NCI-H2107 (cell line): ENCODE measurements at places on chromosomes 12 and 14.

DNA sequence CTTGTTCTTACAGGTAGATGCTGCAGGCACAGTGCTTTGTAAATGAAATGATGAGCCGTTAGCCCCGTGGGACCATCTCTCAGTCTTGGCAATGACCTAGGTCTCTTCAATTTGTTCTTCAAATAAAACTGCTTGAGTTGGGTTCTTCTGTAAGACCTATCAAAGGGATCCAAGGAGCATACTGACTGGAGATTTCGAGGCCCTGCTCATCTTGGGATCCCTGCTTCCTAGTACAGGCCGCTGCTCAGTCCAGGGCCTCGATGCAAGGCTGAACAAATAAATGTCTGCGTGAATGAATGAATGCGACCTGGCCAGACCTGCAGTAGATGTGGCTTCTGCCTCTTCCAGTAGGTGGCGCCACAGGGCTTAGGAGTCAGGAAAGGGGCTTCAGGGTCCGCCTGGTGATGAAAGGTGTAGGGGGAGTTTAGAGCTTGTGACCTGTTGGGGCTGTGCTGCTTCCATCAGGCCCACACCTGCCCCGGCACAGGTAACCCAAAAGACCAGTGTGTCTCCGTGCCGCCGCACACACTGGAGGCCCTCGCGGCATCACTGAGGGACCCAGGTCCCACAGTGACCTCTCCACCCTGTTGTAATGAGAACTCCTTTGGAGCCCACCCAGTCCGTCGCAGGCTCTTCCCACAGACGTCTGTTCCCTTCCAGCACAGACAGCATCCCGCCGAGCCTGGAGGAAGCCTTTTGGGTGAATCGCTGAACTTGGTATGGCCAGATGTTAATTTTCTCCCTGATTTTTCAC, 4.4 kb downstream of the CACNA1C start:
- DNase-seq, result no peak

DNA sequence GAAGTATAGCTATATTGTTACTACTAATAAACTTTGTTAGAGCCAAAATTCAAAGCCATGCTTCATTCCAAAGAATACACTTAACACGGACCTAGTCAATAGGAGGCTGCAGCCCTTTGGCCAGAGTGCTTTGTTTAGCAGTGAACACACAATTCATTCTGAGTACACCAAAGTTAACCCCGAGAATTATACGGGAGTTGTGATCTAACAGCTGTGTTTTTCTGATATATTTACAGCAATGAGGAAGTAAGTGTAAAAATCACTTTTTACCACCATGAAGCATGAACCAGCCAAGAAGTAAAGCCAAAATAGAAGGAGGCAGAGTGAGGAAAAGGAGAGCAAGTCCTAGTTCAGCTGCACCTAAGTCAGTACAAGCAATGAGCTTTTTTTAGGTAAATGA, 156.8 kb upstream of the PDE3A start:
- DNase-seq, result no peak

DNA sequence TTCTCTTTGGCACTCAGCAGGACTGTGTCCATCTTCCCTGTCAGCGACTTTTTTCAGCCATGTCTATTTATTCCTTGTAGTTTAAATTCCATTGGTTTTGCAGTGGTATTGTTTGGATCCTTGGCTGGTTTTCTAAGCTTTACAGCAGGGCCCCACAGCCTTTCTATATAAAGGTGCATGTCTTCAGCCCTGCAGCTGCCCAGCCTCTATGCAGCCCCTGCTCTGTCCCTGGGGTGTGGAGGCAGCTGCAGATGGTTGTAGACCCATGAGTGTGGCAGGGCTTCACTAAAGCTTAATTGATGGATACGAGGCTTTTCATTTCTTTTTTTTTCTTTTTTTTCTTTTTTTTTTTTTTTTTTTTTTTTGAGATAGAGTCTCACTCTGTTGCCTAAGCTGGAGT, 29.7 kb downstream of the SFSWAP start:
- no peak for DNase-seq

- peak; percentile 31 for DNase-seq
These were observed 193.7 kb upstream of the LRIG3 start for GRCh38 chr12:59113831-59114615.

DNA sequence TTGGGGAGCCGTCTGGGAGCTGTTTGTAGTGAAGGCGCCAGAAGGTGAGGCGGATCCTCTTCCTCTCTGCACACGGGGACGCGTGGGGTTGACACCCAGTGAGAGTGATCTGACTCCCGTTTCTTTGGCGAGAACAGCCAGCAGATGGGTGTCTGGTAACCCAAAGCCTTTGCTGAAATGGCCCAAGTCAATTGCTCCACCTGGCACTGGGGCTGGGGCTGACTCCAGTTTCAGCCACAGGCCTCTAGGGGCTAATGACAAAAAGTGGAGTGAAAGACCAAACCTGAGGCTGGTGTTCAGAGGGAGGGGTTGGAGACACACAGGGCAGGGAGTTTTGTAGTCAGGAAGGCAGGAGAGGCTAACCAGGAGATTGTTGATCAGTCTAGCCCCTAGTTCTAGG, 87.0 kb downstream of the FRMD6 start:
- DNase-seq, result peak; percentile 65

GRCh38 chr12:6396031-6396430, 12.1 kb downstream of the LTBR start:
- DNase-seq, result no peak

GRCh38 chr12:101823039-101823438, 7.7 kb downstream of the GNPTAB start:
- DNase-seq, result no peak

GRCh38 chr14:73026243-73026844, 562 bp downstream of the ZFYVE1 start:
- DNase-seq, result no peak

- DNase-seq, result no peak
These were observed at the start of the genes AREL1 and FCF1 for GRCh38 chr14:74712499-74713394. AREL1 (minus strand) TSS chr14:74713080; CDS start chr14:74685615, 27,465 bp downstream. FCF1 (plus strand) TSS chr14:74713144; CDS start chr14:74713198, 54 bp downstream.

- no peak for DNase-seq
These were observed 4.4 kb upstream of the NR4A1 start for GRCh38 chr12:52046859-52047258.

- no peak for DNase-seq
These were observed 1.0 kb upstream of the KDM2B start for GRCh38 chr12:121581686-121582429.

DNA sequence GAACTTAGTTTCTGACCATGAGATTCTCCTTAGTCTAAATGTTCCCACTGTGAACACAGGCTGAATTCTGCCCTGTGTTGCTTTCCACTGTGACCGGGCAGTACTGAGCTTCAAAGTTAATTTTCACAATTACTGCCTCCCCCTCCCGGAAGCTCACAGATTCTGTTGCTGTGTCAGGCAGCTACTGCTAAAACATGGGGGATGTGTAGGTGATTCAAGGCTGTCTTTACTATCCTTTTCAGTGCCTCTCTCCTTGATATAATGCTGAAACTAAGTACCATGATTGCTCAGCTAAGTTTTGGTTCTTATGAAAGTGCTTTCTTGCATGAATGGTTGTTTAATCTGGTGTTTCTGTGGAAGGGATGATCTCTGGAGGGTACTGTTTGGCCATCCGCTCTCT, 428.3 kb upstream of the NOVA1 start:
- no peak for DNase-seq

- DNase-seq, result no peak
These were observed 15.4 kb upstream of the HIGD1C start for GRCh38 chr12:50936821-50937530.

GRCh38 chr12:12776261-12776660, 9.2 kb upstream of the APOLD1 start:
- DNase-seq, result peak; percentile 75

GRCh38 chr12:116466536-116466935, 92.6 kb upstream of the MAP1LC3B2 start:
- DNase-seq, result no peak

- DNase-seq, result peak; percentile 65
These were observed 46.0 kb upstream of the PLEKHG6 start for GRCh38 chr12:6264402-6265037.

DNA sequence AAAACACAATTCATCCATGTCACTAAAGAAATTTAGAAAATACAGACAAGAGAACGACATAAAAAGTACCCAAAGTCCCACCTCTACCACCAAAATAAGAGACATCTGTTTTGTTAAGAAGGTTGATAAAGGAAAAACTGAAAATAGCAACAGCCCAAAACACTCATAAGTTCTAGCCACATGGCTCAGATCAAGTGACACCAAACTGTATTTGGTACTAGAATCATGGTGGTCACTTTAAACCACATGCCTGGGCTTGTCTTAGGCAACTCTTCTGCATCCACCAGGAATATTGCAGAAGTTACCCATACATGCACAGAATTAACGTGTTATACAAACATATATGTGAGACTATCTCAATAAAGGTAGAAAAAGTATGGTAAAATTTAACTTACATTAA, 78.2 kb upstream of the GTF2A1 start:
- DNase-seq, result no peak

DNA sequence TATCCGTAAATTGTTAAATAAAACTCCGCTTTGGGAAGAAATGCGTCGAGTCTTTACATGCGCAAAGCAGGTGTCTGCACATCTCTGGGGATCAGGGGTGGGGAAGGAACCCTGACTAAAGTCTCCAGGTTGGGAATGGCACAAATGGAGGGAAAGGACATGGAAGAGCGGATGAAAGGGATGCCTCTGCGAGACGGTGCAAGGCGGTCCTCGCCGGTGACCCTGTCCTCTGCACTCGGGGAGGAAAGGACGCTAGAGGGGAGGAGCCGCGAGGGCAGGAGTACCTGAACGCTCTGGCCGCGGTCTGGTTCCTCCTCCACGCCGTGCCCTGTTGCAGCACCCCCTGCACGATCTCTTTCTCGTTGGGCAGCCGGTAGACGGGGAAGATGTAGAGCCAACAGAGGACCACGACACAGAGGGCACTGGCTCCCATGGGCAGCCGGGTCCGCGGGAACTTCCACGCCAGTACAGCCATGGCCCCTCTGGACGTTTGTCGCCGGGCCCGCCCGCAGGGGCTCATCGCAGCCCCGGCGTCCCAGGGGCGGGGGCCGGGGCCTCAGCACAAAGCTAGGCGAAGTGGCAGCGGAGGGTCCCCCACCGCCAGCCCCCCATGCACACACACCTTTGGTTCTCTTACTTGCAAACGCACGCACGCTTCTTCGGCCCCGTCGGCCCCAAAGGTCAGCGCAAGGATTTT, 646 bp downstream of the ST8SIA1 start:
- DNase-seq, result no peak

DNA sequence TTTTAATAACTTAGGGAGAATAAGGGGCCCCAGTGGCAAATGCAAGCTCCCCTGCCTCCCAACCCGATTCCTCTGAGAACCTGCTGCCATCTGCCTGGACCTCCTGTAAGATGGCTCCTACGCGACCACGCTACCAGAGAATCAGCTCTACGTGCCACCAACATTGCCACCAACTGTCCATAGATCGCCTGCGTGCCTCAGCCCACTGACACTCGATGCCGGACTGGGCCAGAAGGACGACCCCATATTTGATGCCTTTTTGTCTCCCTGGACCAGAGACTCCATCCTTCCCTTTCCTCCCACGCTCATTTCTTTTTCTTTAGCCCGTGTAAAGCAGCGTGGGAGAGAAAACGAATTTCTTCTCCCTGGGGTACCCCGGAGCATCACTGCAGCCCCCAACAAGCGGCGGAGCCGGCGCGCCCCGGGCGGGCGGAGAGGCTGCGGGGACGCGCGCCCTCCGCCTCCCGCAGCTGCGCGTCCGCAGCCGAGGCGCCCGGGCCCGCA, 565 bp upstream of the KLHL42 start:
- DNase-seq, result no peak

GRCh38 chr14:73888460-73888725, 1.7 kb downstream of the ZNF410 start:
- DNase-seq, result no peak

DNA sequence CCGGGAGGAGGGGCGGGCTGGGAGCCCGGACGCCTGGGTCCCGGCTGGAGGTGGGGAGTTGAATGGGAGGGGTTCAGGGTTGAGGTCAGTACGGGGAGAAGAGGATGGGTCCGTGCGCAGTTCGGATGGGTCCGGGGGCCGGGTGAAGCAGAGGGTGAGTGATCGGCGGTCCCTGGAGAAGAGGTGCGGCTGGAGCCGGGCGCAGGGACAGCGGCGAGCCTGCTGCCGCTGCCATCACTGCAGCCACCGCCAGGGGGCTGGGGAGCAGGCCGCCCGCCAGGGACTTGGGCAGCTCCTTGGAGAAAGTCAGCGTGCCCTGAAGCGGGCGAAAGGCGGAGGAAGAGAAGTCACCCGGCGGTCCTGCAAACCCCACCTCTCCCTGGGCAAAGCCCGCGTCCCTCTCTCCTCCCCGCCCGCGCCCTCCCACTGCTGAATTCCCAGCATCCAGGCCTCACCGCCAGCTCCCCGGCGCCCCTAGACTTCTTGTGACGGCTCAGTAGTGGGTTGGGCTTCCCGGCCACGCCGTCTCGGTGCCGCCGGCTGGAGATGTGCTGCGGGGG, 6.0 kb upstream of the GPR84 start:
- no peak for DNase-seq

DNA sequence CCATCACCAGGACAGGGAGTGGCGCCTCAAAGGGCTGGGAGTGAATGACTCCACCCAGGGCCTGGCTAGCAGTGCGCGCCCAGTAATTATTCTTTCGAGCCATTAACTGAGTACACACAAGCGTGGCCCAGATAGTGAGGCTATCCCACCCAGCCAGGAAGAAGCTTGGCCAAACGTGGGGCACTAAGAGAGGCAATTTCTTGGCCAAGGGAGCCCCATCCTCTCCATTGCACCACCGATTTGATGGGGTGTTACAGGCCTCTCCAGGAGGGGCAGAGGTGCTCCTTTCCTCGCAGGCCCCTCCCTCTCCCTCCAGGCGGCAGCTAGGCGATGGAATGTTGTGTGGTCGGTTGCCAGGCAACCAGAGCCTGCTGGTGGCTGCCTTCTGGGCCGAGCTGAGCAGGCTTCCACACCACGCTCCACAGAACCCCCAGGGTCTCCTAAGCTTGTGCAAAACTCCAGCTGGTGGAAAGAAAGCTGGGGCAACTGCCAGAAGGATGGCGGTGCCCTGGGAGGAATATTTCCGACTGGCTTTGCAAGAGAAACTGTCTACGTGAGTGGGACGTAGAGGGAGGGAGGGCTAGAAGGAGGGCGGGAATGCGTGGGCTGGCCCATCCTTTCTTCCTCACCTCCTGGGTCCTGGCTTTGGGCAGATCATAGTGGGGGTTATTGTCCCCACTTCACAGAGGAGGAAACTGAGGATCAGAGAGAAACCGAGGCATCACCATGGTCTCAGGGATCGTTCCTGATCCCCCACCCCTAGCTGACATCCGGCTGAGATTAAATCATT, at the start of gene CFAP73:
TSS of gene CFAP73 (plus strand) at position 364 of the 790 bp plus-strand sequence. CDS start at position 498, 134 bp downstream.
- DNase-seq, result peak; percentile 51

DNA sequence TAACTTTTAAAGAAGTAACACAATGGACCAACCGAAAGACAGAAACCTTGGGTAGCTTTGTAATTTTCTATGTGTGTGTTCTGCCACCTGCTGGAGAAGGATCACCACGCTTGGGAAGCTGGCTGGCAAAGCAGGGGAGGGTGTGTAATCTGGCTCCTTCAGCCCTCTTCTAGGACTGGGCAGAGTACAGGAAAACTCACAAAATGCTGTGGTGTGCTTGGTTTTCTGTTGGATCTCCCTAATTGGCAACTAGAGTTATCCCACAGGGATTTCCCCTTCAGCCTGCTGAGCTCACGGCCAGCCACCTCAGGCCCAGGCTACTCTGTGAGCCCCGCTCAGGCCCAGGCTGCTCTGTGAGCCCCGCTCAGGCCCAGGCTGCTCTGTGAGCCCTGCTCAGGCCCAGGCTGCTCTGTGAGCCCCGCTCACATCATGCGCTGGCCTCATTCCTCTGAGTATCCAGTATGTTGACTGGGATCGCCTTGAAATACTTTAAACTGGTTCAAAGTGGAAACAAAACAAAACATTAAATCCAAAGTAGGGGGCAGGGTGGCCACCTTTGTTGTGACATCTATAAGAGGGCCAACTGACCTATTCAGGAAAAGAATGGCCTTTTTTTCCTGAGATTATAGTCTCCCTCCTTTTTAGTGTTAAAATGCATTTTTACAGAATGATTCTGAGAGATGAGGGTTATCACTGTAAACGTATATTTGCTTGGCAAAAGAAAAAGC, 52.0 kb upstream of the RNU6-8 start:
- DNase-seq, result peak; percentile 38
